Stimulated activated CD8-positive, alpha-beta memory T cell treated with anti-CD3 and anti-CD28 coated beads, Interleukin-7, amount 100 ng/mL, for 4 hours (primary cell): ENCODE measurements at places on chromosomes 2 and 18.

- no peak for DNase-seq
Observed at GRCh38 chr2:10993001-10993481, 81.3 kb downstream of the KCNF1 start.

DNA sequence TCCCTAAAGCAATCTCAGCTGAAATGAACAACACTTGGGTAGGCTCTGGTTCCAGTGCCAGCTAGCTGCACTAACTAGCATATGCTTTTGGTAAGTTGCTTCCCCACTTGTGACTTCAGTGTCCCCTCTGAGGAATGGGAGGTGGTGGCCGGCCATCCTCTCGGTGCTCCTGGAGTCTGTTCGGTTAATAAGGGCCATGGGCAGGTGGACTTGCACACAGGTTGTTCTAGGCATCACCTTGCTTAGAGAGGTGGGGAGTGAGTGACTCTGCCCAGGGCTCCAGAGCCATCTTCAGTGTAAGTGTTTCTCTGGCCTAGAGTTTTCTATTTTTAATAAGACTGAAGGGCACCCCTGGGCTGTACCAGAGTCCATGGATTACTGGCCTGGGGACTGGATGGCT, 18.8 kb upstream of the TAF1B start:
- no peak for DNase-seq

GRCh38 chr18:75364512-75365253, 62.8 kb downstream of the SMIM21 start:
- no peak for DNase-seq

- DNase-seq: no peak
Observed at GRCh38 chr2:111946294-111947114, 48.1 kb downstream of the MERTK start.

GRCh38 chr2:223262946-223263345, 211.0 kb downstream of the KCNE4 start:
- DNase-seq: no peak

GRCh38 chr2:237904831-237905599, 45.6 kb downstream of the RAMP1 start:
- no peak for DNase-seq

- DNase-seq: no peak
Observed at GRCh38 chr2:9213477-9214051, 7.0 kb downstream of the ASAP2 start.

DNA sequence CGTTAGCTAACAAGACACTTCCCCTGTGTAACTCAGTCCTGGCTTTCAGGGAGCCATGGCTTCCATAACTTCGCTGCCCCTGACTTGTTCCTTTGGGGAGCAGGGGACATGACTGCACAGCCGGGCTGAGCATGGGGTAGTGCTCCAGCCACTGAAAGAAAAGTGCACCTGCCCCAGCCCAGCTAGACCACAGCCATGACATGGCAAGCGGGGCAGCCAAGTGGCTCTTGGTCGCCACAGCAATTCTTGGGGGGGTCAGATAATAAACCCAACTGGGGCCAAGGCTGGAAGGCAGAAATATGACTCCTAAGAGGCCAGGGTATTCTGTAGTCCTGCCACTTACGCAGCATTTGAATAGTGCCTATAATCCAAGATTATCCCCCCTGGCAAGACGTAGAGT, 289.1 kb downstream of the GBX2 start:
- DNase-seq: no peak

- DNase-seq: no peak
Observed at GRCh38 chr2:127465258-127465657, 47.0 kb downstream of the PROC start.

DNA sequence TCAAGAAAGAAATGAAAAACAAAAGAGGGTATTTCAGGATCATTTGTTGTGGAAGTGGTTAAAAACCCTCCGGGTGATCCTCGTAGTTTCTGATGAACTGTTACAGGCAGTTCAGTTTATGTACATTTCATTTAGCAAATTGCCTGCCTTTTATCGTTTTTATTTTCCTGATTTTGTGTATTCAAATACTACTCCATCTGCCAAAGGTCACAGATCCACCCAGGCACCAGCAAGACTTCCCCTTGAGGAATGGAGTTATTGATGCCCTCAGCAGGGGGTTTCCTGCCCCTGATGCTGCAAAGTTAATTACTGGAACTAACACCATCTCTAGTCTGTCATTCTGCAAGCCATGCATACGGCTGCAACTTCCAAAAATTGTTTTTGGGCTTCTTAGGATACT, 641.9 kb downstream of the SLC4A3 start:
- no peak for DNase-seq

- no peak for DNase-seq
Observed at GRCh38 chr2:237262838-237263771, 150.9 kb downstream of the COL6A3 start.

DNA sequence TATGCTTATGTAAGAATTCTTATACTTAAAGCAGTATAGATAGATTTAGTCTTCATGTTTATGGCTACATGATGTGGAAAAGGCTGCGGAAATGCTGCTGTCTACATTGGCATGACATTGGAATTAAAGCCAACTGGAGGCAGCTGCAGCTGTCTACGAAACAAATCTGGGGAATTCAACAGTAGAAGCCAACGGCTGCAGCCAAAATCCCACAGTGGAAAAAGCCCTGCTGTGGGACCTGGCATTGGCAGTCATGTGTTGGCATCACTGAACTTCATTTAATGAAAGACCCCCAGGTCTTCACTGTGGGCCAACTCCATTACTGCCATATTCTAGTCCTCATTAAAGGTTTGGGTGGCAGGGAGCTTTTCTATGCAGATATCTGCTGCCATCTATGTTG, 223.6 kb downstream of the SLC8A1 start:
- DNase-seq: no peak

- DNase-seq: no peak
Observed at GRCh38 chr2:188645986-188646385, 328.2 kb upstream of the COL3A1 start.

DNA sequence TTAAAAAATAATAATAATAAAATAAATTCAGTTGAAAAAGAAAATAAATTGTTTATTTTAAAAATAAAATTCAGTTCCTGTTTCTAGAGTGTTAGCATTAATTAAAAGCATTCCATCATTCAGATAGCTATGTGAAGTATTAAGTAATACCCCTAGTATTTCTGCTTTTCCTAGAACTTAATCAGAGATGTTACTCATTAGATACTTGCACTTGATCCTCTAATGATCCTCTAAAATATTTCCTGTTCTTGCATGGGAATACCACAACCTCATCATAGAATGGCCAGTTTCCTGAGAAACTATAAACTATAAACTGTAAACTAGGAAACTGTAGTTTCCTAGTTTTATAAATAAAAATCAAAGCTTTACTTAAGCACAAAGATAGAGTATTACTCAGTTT, 11.1 kb upstream of the CNNM3 start:
- no peak for DNase-seq

- no peak for DNase-seq
Observed at GRCh38 chr2:203583701-203584100, 48.6 kb upstream of the RAPH1 start.

- DNase-seq: no peak
Observed at GRCh38 chr2:118731413-118731812, 116.0 kb downstream of the EN1 start.

GRCh38 chr2:55418072-55418471, 1.6 kb downstream of the CCDC88A start:
- no peak for DNase-seq

DNA sequence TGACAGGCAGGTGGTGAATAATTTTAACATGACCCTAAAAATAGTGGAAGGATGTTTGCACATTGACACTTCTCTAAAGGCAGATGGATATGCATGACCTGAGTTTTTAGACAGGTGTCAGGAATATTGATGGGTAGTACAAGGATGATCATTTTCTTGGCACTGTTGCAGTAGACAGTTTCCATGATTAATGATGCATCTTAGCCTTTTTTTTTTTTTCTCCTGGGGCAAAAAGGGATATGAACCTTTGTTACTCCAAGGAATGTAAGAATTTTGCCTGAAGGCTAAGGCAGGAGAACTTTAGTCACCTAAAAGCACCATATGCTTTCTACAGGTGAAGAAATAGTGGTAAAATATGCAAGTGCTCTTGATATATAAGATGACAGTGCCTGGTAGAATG, 136.3 kb upstream of the CAVIN2 start:
- DNase-seq: no peak

- no peak for DNase-seq
Observed at GRCh38 chr2:70703900-70704549, 64.0 kb downstream of the ADD2 start.

GRCh38 chr18:60053747-60054304, 154.0 kb downstream of the PMAIP1 start:
- no peak for DNase-seq

- no peak for DNase-seq
Observed at GRCh38 chr18:61982475-61982874, 89.7 kb upstream of the RNF152 start.

DNA sequence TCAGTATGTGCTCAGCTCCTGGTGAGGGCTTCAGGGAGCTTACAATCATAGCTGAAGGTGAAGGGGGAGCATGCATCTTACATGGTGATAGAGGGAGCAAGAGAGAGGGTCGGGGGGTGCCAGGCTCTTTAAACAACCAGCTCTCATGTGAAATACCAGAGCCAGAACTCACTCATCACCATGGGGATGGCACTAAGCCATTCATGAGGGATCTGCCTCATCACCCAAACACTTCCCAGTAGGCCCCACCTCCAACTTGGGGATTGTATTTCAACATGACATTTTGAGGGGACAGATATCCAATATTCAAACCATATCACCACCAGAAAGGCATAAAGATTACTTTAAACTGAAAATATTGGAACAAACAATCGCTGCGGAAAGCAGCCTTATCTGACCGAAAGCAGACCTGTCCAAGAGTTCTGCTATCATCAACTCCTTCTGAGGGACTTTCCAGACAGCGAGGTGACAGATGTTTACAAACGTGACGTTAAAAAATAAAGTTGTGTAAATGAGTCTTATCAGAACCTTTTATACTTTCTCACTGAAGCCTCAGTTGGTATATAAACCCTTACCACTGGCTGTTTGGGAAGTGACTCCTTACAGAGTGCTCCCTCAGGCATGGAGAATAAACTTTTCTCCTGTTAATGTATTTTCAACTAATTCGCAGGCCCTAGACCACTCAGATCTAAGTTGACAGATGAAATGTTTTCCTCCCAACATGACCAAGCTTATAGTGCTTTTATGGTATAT, 35.5 kb upstream of the PTH2R start:
- DNase-seq: no peak

- no peak for DNase-seq
Observed at GRCh38 chr2:235859651-235860050, 308.5 kb downstream of the GBX2 start.

DNA sequence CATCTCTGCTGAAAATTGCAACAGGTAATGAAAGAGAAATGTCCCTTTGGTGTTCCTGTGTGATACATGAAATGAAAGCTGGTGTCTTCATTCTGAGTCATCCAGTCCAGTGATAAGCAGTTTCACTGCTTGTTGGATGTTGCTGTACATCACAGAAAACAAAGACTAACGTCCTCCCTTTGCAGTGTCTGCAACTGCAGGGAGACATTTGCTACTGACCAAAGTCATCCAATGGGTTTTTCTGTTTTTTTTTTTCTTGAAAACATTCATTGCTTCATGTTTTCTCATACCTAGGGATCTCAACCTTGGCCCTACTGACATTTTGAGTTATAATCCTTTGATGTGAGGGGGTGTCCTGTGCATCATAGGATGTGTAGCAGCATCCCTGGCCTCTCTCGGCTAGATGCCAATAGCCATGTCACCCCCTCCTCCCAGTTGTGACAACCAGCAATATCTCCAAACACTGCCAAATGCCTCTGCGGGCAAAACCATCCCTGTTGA, 63.6 kb upstream of the FZD5 start:
- no peak for DNase-seq

- DNase-seq: no peak
Observed at GRCh38 chr2:236193026-236193425, 24.8 kb upstream of the GBX2 start.

DNA sequence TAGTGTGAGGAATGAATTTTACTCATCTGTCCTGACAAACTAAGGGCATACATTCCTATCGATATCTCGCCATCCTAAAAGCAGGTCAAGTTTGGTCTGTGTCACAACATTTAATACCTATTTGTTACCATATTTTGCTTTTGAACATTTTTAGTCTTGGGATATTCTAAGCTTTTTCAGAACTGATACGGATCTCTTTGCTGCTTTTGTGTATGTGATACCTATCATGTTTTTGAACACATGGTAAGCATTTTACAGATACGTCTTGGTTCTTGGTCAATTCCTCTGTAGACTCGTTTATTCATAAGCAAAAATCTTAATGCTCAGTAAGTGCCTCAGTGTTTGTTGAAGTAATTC, 592 bp downstream of the ZNF397 start:
- no peak for DNase-seq

DNA sequence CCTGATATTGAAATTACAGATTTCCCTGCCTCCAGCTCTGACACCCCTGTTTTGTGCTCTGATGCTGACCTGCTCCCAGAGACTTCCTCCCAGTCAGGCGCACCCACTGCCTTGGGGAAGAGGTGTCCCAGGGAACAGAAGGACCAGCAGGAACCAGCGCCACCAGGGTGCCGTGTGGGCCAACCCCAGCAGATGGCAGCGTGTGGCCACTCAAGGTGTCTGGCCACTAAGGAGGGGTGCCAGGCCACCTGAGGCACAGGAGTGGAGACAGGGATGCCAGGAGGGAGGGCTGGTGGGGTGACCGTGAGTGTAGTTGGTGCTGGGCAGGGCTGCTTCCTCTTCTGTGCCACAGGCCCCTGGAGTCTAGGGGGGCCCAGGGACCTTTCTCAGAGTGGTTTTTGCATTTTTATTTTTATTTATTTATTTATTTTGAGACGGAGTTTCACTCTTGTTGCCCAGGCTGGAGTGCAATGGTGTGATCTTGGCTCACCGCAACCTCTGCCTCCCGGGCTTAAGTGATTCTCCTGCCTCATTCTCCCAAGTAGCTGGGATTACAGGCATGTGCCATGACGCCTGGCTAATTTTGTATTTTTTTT, 56.0 kb downstream of the TEX44 start:
- DNase-seq: no peak

- DNase-seq: no peak
Observed at GRCh38 chr2:238237431-238238135, 2.3 kb downstream of the HES6 start.

GRCh38 chr2:218435003-218435982, 16.4 kb downstream of the VIL1 start:
- no peak for DNase-seq

- DNase-seq: no peak
Observed at GRCh38 chr18:56903686-56904085, 243.2 kb upstream of the BOD1L2 start.

DNA sequence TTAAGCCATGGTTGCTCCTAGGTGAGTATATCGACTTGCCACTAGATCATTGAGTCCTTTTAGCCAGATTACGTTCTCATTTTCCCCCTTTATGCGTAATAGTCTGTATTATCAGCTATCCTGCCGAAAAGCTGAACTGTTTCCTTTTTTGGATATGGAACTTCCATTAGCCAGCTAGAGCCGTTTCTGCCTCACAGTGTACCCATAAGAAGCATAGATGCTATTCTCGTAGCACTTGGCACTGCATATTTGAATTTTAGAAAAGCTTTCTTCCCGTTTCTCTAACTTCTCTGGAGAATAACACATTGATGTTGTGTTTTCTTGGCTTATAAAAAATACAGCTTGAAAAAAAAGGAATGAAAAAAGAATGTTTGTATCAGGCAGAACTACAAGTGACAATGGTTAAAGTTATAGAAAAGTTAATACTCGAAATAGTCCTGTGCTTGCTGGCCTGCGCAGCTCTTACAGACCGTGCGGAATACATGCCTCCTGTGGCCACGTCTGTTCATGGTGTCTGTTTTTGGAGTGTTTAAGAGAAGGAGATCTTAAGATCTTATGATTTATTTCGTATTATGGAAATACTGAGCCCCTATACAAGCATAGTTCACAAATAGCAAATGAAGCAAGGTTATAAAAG, 710 bp downstream of the DUSP19 start:
- DNase-seq: no peak
